ENCODE measurements at places on chromosomes 1 and 21.

DNA sequence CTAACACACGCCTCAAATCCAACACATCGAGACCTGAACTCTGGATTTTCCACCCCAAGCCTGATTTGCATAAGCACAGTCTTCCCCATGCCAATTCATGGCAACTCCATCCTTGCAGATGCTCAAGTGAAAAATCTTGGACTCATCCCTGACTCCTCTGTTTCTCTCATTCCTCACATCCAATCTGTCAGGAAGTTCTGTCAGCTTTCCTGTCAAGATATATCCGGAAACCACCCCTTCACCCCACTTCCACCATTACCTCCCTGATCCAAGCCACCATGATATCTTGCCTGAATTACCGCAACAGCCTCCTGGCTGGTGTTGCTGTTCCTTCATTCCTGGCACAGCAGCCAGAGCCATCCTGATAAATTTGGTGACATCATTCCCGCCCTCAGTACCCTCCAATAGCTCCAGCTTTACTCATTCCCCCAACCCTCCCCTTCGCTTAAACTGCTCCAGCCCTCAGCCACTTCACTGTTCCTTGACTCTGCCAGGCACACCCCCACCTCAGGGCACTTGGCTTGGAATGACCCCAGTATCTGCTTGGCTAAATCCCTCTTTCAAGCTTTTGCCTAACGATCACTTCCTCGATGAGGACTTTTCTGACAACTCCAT is 17.4 kb downstream of the TCEA3 start:
- no peak for DNase-seq

GRCh38 chr1:214228976-214229375 is 52.0 kb upstream of the SMYD2 start:
- no peak for DNase-seq

DNA sequence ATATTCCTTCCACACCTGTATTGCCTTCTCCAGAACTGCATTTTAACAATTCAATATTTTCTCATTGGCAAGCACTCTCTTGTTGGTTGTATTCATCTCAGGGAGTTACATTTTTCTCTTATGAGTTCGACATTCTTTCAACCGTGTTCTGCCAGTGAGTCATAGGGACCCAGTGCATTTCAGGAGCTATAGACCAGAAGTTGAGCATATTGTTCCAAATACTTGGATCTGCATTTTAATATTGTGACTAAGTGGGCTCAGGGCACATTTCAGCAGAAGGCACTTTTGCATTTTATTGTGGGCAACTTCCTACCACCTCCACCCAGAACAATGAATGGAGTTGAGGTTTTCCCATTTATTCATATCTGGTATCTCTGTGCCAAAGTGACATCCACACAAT is 132.8 kb downstream of the TNFSF18 start:
- no peak for DNase-seq

DNA sequence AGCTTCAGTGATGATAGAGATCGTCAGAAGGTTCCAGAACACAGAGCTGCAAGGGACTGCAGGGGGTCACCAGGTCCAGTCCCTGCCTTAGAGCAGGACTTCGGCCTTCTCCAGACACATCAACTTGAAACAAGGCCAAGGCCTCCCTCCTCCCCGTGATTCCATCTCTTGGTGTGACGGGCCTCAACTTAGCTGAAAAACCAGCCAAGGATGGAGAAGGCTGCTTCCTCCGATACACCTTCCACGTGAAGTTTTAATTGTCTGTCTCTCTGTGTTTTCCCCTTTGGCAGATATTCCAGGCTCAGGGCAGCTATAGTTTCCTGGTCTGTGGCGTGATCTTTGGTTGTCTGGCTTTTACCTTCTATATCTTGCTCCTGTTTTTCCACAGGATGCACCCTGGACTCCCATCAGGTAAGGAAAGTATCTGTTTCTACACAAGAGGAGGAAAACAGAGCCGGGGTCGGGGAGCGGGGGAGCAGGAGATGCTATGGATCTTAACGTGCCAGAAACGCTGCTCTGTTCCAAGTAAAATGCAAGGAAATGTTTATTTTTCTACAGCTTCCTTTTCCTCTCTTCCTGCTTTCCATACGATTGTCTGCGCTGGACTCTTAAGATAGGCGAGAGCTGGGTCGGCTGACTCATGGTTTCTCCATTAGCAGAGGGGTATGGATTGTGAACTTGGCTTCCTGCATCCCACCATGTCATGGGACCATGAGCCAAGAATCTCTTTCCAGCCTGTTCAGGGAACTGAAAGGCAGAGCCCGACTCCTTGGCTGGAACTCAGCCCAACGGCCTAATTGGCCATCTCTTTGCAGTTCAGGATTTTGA is 32.8 kb downstream of the ELK4 start:
- DNase-seq = no peak

GRCh38 chr1:156692441-156692924 is 12.9 kb downstream of the CRABP2 start:
- DNase-seq = no peak
